ENCODE measurements at places on chromosomes 6 and 20. TPM values are rescaled to one million over a fixed set of nuclear protein-coding genes. Genes with fewer than 3 reads are reported as not detected.

The FRMD1 gene
- total RNA-seq: not detected

The NKX2-4 gene
- total RNA-seq: not detected

The FLRT3 gene
- total RNA-seq: 63.9 TPM

The PTCRA gene
- total RNA-seq: 2.0 TPM

The OR2B6 gene
- total RNA-seq: not detected

The DNAH8 gene
- total RNA-seq: 0.03 TPM

The GNMT gene
- 0.86 TPM for total RNA-seq

The ISM1 gene
- 9.8 TPM for total RNA-seq

The BLOC1S5 gene
- total RNA-seq: 10.8 TPM

The ENPP1 gene
- 2.0 TPM for total RNA-seq

DNA sequence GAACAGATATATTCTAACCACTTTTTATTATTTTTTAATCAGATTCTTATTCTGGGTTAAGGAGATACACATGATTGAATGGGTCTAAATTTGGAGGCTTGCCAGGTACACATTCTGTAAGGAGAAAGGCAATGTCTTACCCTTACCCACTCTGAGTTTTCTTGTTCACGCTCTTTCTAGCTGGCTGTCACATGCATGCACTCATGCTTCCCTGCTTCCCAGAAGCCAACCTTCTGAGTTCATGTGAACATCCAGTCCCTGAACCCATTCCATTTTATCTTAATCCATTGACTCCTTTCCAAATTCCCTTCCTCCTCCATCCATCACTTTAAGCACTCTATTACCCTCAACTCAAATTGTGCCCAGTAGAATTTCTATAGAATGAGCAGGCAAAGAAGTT lies 17.5 kb upstream of the MOCS1 start:
- peak overlapping the region; percentile 21 for H3K27ac ChIP-seq
- no peak overlapping the region for H3K4me3 ChIP-seq
- no peaks in the 10 kb centered on the region for H3K27me3 ChIP-seq
- H3K4me1 ChIP-seq: peaks cover 4% of the 10 kb centered on the region

- H3K27ac ChIP-seq: no peak overlapping the region
- H3K4me1 ChIP-seq: no peaks in the 10 kb centered on the region
- H3K36me3 ChIP-seq: no peaks in the 10 kb centered on the region
- no peak for DNase-seq
- no peak overlapping the region for H3K4me3 ChIP-seq
- no peaks in the 10 kb centered on the region for H3K27me3 ChIP-seq
Measured at GRCh38 chr6:14573703-14574290, 456.2 kb downstream of the CD83 start.

- H3K4me1 ChIP-seq: peaks cover 34% of the 10 kb centered on the region
- DNase-seq: no peak
- peak overlapping the region; percentile 94 for H3K27ac ChIP-seq
- peak overlapping the region; percentile 74 for H3K4me3 ChIP-seq
- H3K27me3 ChIP-seq: no peaks in the 10 kb centered on the region
Measured at GRCh38 chr20:59032713-59033059, 551 bp upstream of the ATP5F1E start.

GRCh38 chr6:145600299-145600698 lies 135.0 kb downstream of the EPM2A start:
- H3K36me3 ChIP-seq: no peaks in the 10 kb centered on the region
- no peak overlapping the region for H3K4me3 ChIP-seq
- DNase-seq: no peak
- H3K27me3 ChIP-seq: no peaks in the 10 kb centered on the region

DNA sequence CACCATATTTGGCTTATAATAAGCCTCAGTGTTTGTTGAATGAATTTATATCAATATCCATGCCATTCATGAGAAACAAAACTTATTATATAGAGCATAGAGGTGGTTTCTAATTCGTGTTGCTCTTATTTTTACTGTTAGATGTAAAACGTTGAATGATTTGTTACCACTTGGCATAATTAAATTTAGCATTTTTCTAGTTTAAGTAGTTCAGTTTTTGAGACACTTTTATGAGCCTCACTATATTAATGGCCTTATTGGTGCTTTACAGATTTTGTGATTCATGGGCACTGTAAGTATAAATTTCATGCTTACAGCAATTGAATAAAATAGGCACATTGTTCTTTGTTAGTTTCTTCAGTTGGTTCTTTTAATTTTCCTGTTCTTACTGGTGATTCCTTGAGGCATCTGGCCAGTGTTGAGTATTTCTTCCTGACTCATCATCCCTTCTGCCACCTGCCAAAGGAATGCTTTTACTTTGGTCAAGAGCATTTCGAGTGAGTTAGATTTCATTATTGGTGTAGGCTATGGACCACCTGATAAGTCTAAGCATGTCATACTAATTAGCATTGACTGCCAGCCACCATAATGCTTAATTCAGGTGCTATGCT lies 34.8 kb downstream of the CDKAL1 start:
- H3K27ac ChIP-seq: no peak overlapping the region
- DNase-seq: no peak
- H3K36me3 ChIP-seq: no peaks in the 10 kb centered on the region
- no peaks in the 10 kb centered on the region for H3K27me3 ChIP-seq
- peaks cover 17% of the 10 kb centered on the region for H3K4me1 ChIP-seq
- no peak overlapping the region for H3K4me3 ChIP-seq

- H3K36me3 ChIP-seq: no peaks in the 10 kb centered on the region
- no peak overlapping the region for H3K27ac ChIP-seq
- no peaks in the 10 kb centered on the region for H3K27me3 ChIP-seq
- no peak for DNase-seq
- H3K4me3 ChIP-seq: no peak overlapping the region
Measured at GRCh38 chr6:35014341-35014740, 125.3 kb downstream of the ANKS1A start.

DNA sequence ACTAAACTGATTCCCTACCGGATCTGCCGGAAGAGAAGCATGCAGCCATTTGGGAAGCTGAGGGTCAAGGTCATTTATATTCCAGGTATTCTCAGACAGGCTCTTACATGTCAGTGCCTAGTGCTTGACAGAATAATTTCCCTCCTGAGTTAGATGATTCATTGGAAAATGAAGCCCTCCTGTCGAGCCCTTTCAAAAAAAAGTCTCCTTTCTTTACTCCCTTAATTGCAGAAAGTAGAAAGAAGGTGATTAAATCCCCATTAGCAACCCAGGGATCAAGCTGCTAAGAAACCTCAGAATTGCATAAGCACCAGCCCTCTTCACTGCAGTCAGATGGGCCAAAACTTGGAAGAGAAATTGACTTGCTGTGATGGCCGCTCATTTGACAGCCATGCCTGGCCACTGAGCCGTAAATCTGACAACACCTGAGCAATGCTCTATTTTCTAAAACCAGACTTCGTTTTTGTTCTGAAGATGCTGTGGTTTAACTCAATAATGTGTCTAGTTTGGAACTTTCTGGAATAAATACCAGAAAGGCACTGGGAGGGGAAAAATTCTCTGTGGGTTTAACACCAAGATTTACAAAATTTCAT lies 61.0 kb upstream of the ARMH2 start:
- H3K4me1 ChIP-seq: peaks cover 5% of the 10 kb centered on the region
- H3K27ac ChIP-seq: no peak overlapping the region

- no peak overlapping the region for H3K4me3 ChIP-seq
- no peaks in the 10 kb centered on the region for H3K4me1 ChIP-seq
- no peak overlapping the region for H3K27ac ChIP-seq
- no peaks in the 10 kb centered on the region for H3K36me3 ChIP-seq
- no peak for DNase-seq
- H3K27me3 ChIP-seq: no peaks in the 10 kb centered on the region
Measured at GRCh38 chr6:39693206-39693605, 32.0 kb downstream of the KIF6 start.

- DNase-seq: no peak
- H3K27me3 ChIP-seq: no peaks in the 10 kb centered on the region
- no peak overlapping the region for H3K27ac ChIP-seq
- H3K4me1 ChIP-seq: no peaks in the 10 kb centered on the region
- no peaks in the 10 kb centered on the region for H3K36me3 ChIP-seq
Measured at GRCh38 chr20:61292391-61292790, 40.3 kb downstream of the CDH4 start.

DNA sequence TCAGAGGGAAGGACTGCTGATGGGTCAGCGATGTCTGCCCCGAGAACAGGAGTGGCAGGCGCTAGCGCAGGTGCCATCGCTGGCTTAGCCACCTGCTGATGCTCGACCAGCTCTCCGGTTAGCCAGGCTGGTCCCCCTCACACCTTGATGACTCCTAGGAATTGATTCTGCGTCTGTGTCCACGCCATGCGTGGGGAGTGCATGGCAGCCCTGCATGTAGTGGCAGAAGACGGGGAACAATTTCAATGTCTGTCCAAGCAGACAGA lies 6.7 kb downstream of the SS18L1 start:
- DNase-seq: no peak
- H3K4me1 ChIP-seq: peaks cover 23% of the 10 kb centered on the region
- H3K36me3 ChIP-seq: no peaks in the 10 kb centered on the region
- no peak overlapping the region for H3K4me3 ChIP-seq
- H3K27me3 ChIP-seq: no peaks in the 10 kb centered on the region

DNA sequence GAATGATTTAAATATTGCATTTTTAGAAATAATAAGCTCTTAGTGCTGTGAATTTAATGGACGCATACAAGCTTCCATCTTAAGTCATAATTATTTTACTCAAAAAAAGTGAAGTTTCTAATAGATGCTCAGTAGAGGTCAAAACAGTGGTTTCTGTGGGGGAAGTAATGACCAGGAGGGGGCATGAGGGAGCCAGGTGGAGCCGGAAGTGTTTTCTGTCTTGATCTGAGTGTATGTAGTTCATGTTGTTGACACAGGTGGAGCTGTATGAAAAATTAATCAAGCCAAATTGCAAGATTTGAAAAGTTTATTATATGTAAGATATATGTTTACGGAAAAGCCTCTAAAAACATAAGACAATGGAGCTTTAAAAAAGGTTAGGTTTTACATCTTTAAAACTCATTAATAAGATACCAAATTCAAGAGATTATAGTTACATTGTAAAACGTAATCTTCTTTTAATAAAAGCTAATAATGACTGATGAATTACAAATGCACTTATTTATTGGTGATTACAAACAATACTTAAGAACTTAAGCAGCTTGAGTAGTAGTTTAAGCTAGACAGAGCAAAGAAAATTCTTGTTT lies 68.0 kb downstream of the PLAGL1 start:
- no peaks in the 10 kb centered on the region for H3K27me3 ChIP-seq
- no peaks in the 10 kb centered on the region for H3K36me3 ChIP-seq
- no peak overlapping the region for H3K27ac ChIP-seq
- H3K4me3 ChIP-seq: no peak overlapping the region
- no peak for DNase-seq
- no peaks in the 10 kb centered on the region for H3K4me1 ChIP-seq

DNA sequence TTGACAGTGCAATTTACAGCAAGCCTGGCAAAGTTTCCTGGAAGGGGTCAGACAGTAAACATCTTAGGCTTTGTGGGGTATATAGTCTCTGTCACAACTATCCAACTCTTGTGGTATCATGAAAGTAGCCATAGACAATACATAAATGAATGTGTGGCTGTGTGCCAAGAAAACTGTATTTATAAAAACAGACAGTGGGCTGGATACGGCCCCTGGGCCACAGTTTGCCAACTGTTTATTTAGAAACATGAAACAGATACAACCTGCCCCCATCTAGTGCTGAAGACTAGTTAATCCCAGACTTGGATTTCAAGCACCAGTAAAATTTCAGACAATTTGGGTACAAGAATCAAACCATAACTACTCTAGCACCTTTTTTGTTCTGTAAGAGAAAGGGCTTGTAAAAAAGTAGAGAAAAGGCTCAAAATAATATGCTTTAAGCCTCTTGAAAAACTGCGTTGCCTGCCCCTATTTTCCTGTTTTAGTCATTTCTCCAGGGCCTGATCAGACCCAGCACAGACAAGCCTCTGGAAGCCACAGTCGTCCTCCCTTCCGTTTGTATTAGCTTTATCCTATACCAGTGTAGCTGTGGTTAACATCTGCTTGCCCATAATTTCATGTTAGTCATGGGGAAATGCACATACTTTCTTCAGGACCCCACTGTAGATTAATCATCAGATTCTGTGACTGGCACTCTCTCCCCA lies 30.8 kb downstream of the JAG1 start:
- H3K27me3 ChIP-seq: no peaks in the 10 kb centered on the region
- DNase-seq: no peak
- H3K4me3 ChIP-seq: no peak overlapping the region
- peaks cover 4% of the 10 kb centered on the region for H3K4me1 ChIP-seq
- peaks cover 99% of the 10 kb centered on the region for H3K36me3 ChIP-seq
- H3K27ac ChIP-seq: no peak overlapping the region

- DNase-seq: no peak
- no peak overlapping the region for H3K4me3 ChIP-seq
- H3K27me3 ChIP-seq: no peaks in the 10 kb centered on the region
- no peak overlapping the region for H3K27ac ChIP-seq
- H3K36me3 ChIP-seq: no peaks in the 10 kb centered on the region
Measured at GRCh38 chr20:26163890-26164289, 467.2 kb upstream of the ZNF337 start.

- H3K27ac ChIP-seq: no peak overlapping the region
- no peaks in the 10 kb centered on the region for H3K27me3 ChIP-seq
- no peak for DNase-seq
- no peak overlapping the region for H3K4me3 ChIP-seq
- no peaks in the 10 kb centered on the region for H3K4me1 ChIP-seq
Measured at GRCh38 chr6:40440053-40440452, 147.1 kb downstream of the LRFN2 start.

DNA sequence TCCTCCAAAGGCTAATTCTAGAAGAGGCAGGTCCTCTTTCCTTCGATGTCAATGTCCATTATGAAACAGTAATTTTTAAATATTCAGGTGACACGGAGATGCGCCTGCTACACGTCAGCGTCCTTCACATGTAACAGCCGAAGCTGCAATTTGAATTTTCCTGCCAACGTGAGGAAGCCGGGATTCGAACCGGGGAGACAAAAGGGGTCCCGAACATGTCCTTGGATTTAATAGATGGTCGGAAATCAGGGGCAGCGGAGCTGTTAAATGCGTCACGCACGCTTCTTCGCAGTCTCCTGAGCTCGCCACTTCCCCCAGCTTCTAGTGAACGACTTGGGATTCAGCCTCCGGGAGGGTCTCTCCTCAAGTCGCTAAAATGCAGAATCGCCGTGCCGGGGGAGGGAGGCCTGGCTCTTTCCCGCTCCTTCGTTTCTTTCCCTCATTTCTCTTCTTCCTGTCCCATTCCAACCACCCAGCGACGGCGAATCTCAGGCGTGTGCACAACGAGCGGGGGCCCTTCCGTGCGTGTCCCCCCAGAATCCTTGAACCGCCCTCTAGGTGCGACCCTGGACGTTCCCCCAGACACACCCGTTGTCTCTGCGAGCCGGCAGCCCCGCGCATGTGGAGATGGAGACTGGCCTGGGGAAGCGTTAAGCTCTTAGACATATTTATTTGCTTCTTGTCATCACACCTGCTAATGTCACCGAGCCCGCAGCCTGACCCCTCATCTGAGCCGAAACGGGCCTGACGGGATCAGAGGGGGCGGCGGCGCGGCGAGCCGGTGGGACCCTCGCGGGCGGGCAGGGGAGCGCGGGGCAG lies 1.3 kb upstream of the FOXC1 start:
- H3K4me1 ChIP-seq: peaks cover 67% of the 10 kb centered on the region
- H3K27ac ChIP-seq: no peak overlapping the region
- H3K36me3 ChIP-seq: no peaks in the 10 kb centered on the region
- no peak overlapping the region for H3K4me3 ChIP-seq
- DNase-seq: no peak

DNA sequence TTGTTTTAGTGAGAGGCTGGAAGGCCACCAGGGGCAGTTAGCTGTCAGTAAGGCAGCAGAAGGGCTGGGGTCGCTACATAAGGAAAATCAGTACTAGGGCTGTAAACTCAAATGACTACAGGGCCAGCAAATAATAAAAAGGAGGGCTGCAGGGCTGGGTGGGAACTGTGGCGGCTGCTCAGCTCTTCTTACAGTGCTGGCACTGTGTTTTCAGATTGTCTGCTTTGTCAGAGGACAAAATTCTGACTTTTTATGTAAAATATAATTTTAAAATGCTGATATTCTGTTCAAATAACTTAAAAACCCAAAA lies 23.2 kb downstream of the HLA-A start:
- H3K27ac ChIP-seq: peak overlapping the region; percentile 92
- peaks cover 19% of the 10 kb centered on the region for H3K4me1 ChIP-seq
- H3K27me3 ChIP-seq: no peaks in the 10 kb centered on the region
- no peak for DNase-seq
- H3K36me3 ChIP-seq: no peaks in the 10 kb centered on the region
- peak overlapping the region; percentile 10 for H3K4me3 ChIP-seq

All from left lung (tissue), 14 donors.